ENCODE measurements at places on chromosomes 3 and 15.

DNA sequence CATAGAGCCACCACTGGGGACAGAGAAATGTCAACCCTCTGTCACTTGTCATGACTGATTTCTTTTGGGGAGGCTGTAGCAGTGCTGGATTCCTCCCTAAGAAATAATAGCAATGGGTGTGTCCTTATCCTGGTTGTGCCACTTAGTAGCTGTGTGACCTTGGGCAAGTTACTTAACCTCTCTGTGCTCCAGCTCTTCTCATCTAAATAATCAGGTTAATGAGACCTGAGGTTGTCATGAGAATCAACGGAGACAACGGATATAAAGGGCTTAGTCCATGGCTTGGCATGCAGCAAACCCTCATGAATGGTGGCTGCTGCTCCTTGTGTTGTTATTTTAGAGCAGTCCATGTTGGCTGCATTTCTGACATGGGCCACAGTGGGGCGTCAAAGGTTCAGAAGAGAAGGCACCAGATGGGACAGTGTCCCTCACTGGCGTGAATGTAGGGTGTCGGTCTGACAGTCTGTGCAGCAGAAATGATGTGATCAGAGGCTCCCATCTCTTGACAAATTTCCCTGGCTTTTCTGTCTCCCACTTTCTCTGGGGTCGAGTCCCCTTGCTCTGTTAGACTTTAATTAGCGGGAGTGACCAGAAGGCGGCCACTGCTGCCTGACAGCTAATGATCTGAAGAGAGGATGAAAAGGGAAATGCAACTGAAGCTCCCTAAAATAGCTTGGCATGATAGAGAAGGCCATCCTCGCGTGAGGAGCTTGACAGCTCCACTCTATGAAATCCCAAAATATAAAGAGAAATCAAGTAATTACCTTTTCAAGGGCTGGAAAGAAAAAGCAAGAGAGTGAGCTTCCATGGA is 209.4 kb downstream of the CADPS start:
- peak; percentile 76 for DNase-seq

DNA sequence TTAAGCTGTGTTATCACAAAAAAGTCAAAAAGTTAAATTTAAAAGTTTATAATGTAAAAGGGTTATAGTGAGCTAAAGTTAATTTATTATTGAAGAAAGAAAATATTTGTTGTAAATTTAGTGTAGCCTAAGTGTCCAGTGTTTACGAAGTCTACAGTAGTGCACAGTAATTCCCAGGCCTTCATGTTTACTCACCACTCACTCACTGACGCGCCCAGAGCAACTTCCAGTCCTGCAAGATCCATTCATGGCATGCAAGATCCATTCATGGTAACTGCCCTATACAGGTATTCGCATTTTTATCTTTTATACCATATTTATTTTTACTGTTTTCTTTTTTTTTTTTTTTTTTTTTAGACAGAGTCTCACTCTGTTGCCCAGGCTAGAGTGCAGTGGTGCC is 69.5 kb downstream of the TPRA1 start:
- no peak for DNase-seq

DNA sequence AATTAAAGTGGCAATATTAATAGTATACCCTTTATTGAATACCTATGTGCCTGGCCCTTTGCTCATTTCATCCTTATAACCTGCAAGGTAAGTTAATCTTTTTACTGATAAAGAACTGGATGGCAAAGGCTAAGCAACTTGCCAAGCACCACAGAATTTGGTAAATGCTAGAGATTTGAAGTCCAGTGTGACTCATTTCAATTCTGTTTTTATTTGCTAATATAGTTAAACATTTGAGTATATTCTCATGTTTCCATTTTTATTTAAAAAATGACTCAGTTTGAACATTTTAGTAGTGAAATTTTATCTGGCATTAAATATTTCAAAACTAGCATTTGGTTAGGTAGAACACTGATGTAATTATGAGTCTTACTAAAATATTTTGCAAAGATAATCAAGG is 11.3 kb downstream of the PFN2 start:
- no peak for DNase-seq

GRCh38 chr15:36948982-36949381 is 151.4 kb downstream of the MEIS2 start:
- no peak for DNase-seq

DNA sequence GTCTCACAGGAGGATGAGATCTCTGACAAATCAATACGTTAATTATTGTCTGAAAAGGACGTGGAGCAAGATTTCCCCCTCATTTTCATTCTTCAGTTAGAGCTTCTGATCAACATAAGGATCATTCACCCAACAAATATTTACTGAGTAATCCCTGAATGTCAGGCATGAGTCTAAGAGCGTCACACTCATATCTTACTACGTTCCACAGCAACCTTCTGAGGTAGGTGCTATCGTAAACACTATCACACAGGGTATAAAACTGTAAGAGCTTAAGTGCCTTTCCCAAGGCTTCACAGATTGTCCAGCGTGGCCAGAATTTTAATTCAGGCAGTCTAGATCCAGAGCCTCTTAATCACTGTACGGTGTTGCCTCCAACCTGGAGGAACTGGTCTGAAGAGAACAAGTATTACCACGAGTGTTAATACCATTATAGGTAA is 10.6 kb upstream of the TM4SF1 start:
- peak; percentile 61 for DNase-seq

All from AG20443 (cell line).